Esophagus squamous epithelium (tissue), 5 donors: ENCODE measurements at places on chromosomes 7 and 10. TPM values are rescaled to one million over a fixed set of nuclear protein-coding genes. Genes with fewer than 3 reads are reported as not detected.

DNA sequence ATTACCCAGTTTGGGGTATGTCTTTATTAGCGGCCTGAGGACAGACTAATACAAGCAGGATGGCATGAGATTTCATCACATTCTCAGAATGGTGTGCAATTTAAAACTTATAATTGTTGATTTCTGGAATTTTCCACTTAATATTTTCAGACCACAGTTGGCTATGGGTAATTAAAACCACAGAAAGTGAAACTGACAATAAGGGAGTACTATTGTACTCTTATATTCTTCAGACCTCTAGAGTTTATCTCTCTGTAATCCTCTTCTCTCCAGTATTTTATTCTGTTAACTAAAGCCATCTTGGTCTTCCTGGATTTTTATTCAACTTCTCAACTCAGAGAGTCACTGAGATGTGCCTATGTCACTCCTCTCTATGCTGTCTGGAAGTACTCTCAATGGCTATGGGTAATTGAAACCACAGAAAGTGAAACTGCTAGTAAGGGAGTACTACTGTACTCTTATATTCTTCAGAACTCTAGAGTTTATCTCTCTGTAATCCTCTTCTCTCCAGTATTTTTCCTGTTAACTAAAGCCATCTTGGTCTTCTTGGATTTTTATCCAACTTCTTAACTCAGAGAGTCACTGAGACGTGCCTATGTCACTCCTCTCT is 118.3 kb downstream of the PPP1R17 start:
- no peak overlapping the region for H3K4me3 ChIP-seq
- DNase-seq, result no peak
- no peaks in the 10 kb centered on the region for H3K4me1 ChIP-seq
- no peaks in the 10 kb centered on the region for H3K27me3 ChIP-seq

GRCh38 chr10:18233775-18234174 is 93.6 kb downstream of the CACNB2 start:
- H3K27ac ChIP-seq, result no peak overlapping the region
- no peak overlapping the region for H3K4me3 ChIP-seq
- no peak for DNase-seq
- H3K4me1 ChIP-seq, result no peaks in the 10 kb centered on the region
- H3K27me3 ChIP-seq, result no peaks in the 10 kb centered on the region

SFTPA1 gene
- not detected for total RNA-seq

DNA sequence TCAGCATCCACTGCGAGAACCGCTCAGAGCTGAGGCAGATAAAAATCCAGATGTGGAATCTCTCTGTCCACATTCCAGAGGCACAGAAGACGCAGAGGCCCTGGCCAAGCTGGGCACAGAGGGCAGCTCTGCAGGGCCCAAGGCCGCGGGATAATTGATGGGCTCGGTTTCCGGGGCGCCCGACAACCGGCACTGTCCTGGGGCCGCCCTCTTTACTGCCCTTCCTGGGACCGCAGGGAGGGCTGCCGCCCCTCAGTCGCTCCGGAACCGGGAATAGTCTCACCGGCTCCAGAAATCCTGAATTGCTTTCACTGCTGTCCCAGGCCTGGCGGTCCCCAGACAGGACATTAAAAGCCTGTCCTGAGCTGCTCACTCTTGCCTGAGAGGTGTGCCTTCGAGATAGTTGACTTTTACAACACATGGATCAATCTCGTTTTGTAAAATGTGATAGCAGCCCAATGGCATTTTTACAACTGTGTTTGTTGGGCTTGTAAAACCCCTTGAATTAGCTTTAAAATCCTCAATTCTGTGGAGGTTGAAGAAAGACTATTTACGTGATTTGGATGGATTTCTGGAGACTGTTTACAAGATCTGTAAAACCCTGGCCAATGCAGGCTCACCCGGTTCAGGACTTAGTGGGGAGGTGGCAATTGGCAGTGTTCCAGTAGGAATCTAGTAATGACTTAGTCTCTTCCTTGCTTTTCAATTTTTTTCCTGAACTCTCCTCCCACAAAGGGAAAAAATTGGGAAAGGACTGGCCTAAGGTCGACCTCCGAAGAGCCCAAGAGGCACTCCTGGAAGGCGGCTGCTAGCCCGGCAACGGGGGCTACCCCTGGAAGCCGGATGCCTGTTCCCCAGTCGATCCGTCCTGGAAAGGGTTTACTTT is 1.4 kb upstream of the HOXA6 start:
- no peaks in the 10 kb centered on the region for H3K36me3 ChIP-seq
- DNase-seq, result no peak
- H3K27ac ChIP-seq, result peak overlapping the region; percentile 76
- H3K27me3 ChIP-seq, result peaks cover 41% of the 10 kb centered on the region

DNA sequence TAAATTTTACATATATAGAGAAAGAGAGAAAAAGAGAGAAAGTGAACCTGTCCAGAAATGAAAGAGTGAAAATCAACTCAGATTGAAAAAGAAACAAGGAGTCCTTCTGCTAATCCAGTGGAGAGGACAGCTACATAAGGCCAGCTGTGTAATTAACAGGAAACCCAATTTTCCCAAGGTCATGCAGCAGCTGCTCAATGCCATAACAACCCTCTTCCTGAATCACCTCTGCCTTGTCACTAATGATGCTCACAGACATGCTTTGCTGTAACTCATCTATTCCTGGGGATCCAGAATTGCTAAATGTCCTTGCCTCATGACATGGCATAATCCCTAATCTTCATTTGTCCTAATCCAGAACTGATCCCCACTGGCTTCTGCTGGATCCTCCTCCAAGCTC is 288.6 kb downstream of the NEBL start:
- H3K4me1 ChIP-seq, result no peaks in the 10 kb centered on the region
- H3K27ac ChIP-seq, result no peak overlapping the region
- no peaks in the 10 kb centered on the region for H3K36me3 ChIP-seq
- no peak overlapping the region for H3K4me3 ChIP-seq

GRCh38 chr7:90188281-90188680 is 23.3 kb upstream of the STEAP2 start:
- no peaks in the 10 kb centered on the region for H3K4me1 ChIP-seq
- H3K36me3 ChIP-seq, result no peaks in the 10 kb centered on the region
- H3K27ac ChIP-seq, result no peak overlapping the region

DNA sequence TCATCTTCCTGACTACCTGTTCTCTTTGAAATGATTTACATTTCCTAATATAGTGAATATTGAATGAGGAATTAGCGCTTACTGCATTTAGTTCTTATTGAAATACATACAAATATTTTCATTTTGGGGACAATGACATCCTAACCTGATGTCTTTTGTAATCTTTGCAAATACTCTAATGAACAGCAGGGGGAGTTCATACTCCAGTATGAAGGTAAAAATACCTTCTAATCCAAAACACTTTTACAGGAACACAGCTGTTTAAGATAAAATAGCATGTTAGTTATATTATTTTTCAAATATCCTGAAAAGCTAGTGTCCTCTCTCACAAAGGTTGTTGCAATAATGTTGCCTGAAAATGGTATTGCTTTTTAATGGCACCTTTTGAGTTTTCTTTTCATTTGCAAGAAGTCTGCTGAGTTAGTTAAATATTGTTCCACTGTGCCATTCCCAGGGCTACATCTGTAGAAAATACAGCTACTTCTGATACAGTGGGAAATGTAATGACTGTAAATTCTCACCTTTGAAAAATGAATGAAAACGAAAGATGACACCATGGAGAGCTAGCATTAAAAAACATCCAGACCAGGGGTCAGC is 400.0 kb downstream of the PHF14 start:
- no peaks in the 10 kb centered on the region for H3K36me3 ChIP-seq
- no peak for DNase-seq
- H3K27ac ChIP-seq, result no peak overlapping the region
- H3K27me3 ChIP-seq, result no peaks in the 10 kb centered on the region
- no peaks in the 10 kb centered on the region for H3K4me1 ChIP-seq

DNA sequence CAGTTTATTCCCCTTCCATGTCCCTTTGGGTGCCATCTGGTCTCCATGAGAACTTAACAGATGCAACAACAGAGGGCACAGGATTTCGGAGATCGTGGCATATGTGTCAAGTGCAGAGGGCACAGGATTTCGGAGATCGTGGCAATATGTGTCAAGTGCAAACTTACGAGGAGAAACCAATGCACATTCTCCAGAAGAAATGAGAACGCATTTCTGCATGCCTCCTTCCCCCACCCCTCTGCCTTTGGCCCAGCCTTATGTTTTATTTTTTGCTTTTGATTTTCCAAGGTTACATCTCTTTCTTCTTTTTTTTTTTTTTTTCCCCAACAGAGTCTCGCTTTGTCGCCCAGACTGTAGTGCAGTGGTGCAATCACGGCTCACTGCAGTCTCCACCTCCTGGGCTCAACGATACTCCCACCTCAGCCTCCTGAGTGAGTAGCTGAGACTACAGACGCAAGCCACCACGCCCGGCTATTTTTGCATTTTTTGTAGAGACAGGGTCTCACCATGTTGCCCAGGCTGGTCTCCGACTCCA is 586 bp upstream of the ANKRD26 start:
- H3K27ac ChIP-seq, result peak overlapping the region; percentile 92
- H3K4me1 ChIP-seq, result no peaks in the 10 kb centered on the region
- no peaks in the 10 kb centered on the region for H3K27me3 ChIP-seq
- no peak for DNase-seq
- H3K4me3 ChIP-seq, result peak overlapping the region; percentile 80
- H3K36me3 ChIP-seq, result peaks cover 8% of the 10 kb centered on the region

GRCh38 chr10:104391150-104391968 is 37.7 kb downstream of the CFAP58 start:
- no peak for DNase-seq
- H3K36me3 ChIP-seq, result no peaks in the 10 kb centered on the region
- H3K4me3 ChIP-seq, result no peak overlapping the region
- H3K27ac ChIP-seq, result no peak overlapping the region

ADAMTS14 gene
- total RNA-seq, result not detected

C10orf62 gene
- not detected for total RNA-seq

DNA sequence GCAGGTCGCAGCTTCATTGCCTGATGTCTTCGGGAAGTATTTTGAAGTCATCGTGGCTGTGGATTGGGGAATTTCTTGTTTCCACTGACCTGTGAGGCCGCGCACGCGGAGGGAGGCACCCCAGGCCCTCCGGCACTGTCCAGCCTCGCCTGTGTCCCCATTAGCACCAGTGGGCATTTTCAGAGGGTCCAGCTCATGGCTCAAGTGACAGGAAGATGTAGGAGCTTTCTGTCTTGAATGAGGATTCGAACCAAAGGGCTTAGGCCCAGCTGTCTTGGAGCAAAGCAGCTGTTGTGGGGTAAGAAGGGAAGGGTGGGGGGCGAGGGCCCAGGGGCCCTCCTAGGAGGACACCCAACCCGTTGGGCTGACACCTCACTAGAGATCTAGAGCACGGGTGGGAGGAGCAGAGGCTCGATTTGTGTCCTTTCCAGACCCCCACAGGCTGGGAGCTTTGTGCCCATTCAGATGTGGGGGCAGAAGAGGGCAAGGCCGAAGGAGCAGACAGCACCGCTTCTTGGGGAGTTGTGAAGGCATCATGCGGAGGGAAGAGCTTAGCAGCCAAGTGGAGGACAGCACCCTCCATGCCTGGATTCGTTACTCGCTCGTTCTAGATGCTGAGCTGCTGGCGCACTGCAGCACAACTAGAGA is 914 bp downstream of the ZNF37A start:
- DNase-seq, result no peak
- H3K27me3 ChIP-seq, result no peaks in the 10 kb centered on the region
- peaks cover 5% of the 10 kb centered on the region for H3K4me1 ChIP-seq
- H3K4me3 ChIP-seq, result peak overlapping the region; percentile 87
- peak overlapping the region; percentile 88 for H3K27ac ChIP-seq
- H3K36me3 ChIP-seq, result no peaks in the 10 kb centered on the region

- no peak overlapping the region for H3K27ac ChIP-seq
- H3K36me3 ChIP-seq, result no peaks in the 10 kb centered on the region
These were observed 8.0 kb upstream of the GRK5 start for GRCh38 chr10:119199231-119199992.

DNA sequence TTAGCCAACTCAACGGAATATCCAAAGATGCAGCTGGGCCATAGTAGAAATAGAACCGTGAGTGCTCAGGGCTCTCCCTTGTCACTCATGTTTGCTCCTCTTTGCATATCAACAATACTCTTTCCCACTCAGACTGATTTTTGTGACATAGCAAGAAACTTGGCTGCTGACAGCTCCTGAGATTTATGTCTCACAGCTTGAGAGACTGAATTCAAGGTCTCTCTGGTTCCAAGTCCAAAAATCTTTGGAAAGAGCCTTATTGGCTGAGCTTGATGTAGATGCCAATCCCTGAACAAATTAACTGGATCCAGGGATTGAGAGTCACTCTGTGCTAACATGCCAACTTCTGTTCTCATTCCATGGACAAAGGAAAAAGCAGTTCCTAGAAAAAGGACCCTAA is 30.4 kb downstream of the LSM5 start:
- H3K27me3 ChIP-seq, result no peaks in the 10 kb centered on the region
- no peaks in the 10 kb centered on the region for H3K36me3 ChIP-seq
- no peak for DNase-seq
- no peak overlapping the region for H3K4me3 ChIP-seq
- no peak overlapping the region for H3K27ac ChIP-seq

DNA sequence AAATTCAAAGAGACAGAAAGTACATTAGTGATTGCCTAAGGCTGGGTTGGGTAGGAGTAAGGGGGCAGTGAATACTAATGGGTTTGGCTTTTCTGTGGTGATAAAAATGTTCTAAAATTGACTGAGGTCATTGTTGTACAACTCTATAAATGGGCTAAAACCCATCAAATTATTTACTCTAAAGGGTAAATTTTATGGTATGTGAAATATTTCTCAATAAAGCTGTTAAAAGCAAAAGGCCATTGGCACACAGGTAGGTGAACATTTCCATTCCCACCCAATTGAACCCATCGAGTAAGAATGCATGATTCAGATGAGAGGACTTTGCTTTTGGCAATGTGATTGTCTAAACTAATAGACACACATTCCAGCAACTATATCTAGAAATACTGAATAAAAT is 579.4 kb downstream of the GATA3 start:
- no peaks in the 10 kb centered on the region for H3K4me1 ChIP-seq
- no peak overlapping the region for H3K4me3 ChIP-seq
- no peaks in the 10 kb centered on the region for H3K27me3 ChIP-seq
- no peaks in the 10 kb centered on the region for H3K36me3 ChIP-seq
- no peak overlapping the region for H3K27ac ChIP-seq
- DNase-seq, result no peak

- H3K27ac ChIP-seq, result peak overlapping the region; percentile 97
- no peak for DNase-seq
- H3K4me3 ChIP-seq, result peak overlapping the region; percentile 94
- no peaks in the 10 kb centered on the region for H3K27me3 ChIP-seq
- no peaks in the 10 kb centered on the region for H3K36me3 ChIP-seq
- peaks cover 19% of the 10 kb centered on the region for H3K4me1 ChIP-seq
These were observed 2.0 kb upstream of the TNRC18 start for GRCh38 chr7:5425507-5426225.

GPR26 gene
- total RNA-seq, result not detected

CTBP2 gene
- 46.9 TPM for total RNA-seq

DNA sequence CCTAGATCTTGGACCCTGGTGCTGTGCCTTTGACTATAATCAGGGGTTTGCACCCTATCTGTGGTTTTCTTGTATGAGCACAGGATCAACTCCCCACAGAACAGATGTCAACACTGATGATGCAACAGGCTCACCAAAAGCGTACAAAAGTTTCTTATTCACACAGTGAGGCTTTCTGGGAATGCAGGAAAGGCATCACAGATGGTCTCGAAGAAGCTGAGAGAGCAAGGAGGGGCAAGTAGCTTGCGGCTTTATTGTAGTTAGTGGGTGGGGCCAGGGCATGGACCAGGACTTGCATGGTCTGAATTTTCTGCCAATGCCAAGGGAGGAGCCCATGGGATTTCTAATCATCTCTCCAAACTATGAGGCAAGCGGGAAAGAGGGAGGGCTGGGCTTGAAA is 46.2 kb downstream of the SEC61G start:
- no peak overlapping the region for H3K4me3 ChIP-seq
- H3K36me3 ChIP-seq, result no peaks in the 10 kb centered on the region
- DNase-seq, result no peak
- no peaks in the 10 kb centered on the region for H3K4me1 ChIP-seq

GRCh38 chr7:137893143-137893742 is 46.5 kb upstream of the DGKI start:
- DNase-seq, result no peak
- H3K4me3 ChIP-seq, result no peak overlapping the region
- H3K27me3 ChIP-seq, result no peaks in the 10 kb centered on the region
- H3K27ac ChIP-seq, result no peak overlapping the region

MGAM2 gene
- not detected for total RNA-seq
